Stimulated activated CD8-positive, alpha-beta memory T cell treated with anti-CD3 and anti-CD28 coated beads, Interleukin-2, amount 100 ng/mL, for 48 hours (primary cell): ENCODE measurements at places on chromosomes 1 and 21.

- DNase-seq = no peak
These were observed 219.4 kb downstream of the DUSP10 start for GRCh38 chr1:221522529-221522940.

- DNase-seq = peak; percentile 54
These were observed 511 bp downstream of the DNTTIP2 start for GRCh38 chr1:93878501-93878888.

GRCh38 chr1:226764533-226764932, 25.5 kb upstream of the ITPKB start:
- DNase-seq = no peak

DNA sequence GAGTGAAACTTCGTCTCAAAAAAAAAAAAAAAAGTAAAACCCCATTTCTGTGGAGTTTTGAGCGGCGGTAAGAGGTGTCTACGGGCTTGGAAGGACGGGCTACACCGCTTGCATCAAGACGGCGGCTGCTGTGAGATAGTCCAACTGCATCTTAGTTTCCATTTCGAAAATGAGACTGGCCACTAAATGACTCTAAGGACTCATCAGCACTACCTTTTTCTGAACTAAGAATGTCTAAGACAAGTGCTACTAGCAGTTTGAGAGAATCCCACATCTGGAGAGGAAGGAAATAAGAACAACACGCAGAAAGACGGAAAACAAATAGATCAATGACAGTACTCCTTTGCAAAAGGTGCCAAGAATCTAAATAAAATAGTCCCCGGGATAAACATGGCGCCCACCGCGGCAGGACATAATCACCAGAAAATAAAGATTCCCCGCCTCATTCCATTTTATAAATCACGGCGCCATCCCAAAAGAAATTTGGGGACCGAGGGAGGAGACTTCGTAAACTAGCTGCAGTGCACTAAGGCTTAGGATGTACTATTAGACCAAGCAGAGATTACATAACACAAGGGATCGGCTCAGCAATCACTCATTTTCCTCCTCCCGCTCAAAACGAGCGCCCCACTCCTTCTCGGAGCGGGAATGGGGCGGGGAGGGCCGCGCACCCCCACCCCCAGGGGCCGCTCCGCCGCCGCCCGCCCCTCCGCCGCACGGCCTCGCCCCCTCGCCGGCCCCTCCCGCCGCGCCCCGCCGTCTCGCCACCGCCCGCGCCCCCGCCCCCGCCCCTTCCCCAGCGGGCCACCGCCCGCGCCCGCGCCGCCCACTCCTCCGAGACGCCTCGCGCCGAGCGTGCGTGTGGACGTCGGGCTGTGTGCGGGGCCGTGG, 1.1 kb downstream of the POGZ start:
- DNase-seq = peak; percentile 42

- DNase-seq = no peak
These were observed 767 bp upstream of the EGLN1 start for GRCh38 chr1:231422798-231423309.

- DNase-seq = no peak
These were observed 170.6 kb downstream of the PIGK start for GRCh38 chr1:77048615-77049005.

- no peak for DNase-seq
These were observed 48.3 kb downstream of the SLC22A15 start for GRCh38 chr1:116024626-116025025.

GRCh38 chr1:8032366-8032910, 6.3 kb upstream of the ERRFI1 start:
- no peak for DNase-seq

DNA sequence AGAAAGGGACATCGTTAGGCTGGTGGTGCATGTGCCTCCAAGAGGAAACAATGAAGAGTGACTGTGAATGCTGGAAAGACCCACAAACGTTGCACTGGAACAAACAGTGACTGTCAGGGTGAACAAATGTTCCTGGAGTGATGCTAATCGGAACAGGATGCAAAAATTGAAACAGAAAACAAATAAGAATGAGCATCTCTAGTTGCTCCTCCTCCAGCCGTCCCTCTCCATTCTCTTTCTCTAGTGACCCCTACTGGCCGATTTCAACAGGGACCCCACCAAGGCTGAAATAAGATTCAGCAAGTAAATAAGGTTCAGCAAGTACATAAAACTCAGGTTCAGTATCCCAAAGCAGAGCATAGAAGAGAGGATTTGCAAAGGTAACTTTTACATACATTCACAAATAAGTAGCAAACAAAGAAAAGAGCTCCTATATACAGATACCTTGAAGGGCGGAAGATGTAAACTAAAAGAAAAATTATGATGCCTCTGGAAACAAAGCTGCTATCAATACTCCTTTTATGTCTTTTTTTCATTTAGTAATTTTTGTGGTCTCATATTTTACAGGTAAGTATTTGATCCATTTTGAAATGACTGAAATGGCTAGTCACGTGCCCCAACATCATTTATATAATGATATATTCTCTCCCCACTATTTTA, 836.1 kb upstream of the ADAMTS5 start:
- no peak for DNase-seq

DNA sequence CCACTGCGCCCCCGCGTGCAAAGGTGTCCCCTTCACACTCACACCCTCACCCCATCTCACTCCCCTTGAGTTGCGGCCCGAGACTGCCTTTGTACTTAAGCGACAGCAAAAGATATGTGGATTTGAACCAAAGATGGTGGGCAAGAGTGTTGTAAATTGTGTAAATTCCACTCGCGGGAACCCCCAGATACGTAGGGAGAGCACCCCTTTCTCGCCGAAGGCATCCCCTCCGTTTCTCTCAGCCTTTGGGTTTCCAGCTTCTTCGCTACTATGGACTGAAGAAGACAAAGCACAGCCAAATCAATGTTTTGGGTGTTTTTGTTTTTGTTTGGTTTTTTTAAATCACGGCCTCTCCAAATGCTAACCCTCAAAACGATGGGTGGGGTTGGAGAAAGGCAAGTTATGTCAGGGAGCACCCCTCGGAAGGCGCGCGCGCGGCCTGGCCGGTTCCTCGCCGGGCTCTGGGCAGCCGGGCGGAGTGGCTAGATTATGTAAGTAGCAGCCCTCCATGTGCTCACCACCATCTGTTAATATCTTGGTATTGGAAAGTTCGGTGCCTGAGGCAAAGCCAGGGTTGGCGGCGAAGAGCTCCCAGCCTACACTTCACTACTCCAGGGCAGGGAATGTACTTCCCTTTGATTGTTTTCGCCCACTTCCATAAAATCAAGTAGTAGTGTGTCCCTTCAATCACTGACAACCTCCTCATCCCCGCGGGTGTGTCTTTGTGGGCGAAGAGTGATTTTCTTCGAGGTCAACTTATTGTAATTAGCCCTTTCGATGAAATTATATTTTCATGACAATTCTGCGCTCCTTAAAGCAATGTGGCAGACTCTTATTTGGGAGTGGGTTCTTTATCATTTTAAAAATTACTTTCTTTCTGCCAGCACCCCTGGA, 4.0 kb upstream of the PROX1 start:
- DNase-seq = no peak

GRCh38 chr1:188888386-188888785, 1589.3 kb downstream of the BRINP3 start:
- no peak for DNase-seq

DNA sequence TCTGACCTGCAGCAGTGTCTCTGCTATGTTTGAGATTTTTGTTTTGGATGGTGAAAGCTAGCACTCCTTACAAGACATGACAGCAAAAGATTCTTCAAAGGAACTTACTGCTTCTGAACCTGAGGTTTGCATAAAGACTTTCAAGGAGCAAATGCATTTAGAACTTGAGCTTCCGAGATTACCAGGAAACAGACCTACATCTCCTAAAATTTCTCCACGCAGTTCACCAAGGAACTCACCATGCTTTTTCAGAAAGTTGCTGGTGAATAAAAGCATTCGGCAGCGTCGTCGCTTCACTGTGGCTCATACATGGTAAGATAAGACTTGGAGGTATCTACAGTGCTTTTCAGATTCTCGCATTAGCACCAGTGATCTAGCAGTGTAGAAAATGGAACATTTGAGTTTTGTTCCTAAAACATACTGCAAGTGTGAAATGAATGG, 200.2 kb downstream of the PDE4B start:
- DNase-seq = no peak

DNA sequence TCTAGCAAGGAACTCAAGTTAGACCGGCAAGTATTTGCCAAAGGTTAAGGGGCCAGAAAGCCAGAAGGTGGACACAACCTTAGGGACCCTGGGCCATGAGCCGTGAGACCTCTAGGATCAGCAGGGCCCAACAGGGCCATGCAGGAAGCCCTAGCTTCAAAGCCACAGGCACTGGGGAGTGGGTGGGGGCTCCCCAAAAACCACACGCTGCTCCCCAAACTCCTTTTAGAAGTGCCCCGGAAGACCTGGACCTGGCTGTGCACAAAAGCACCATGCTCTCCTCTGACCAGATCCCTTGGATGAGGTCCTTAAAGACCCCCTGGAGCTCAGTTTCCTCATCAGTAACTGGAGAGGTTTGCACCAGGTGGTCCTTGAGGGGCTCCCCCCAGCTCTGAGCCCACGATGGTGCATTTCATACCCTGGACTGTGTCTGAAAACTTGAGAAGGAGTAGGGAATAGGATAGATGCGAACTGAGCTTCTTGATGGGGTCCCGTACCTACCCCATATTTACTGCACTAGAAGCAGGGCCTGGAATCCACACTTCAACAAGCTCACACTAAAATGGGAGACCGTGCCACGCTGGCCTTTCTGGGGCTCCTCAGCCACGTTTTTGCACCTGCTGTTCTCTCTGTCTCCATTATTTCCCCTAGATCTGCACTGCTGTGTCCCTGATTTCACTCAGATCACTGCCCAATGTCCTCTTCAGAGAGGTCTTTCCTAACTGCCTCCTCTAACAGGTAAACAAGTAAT, 40.6 kb upstream of the LBR start:
- DNase-seq = no peak

DNA sequence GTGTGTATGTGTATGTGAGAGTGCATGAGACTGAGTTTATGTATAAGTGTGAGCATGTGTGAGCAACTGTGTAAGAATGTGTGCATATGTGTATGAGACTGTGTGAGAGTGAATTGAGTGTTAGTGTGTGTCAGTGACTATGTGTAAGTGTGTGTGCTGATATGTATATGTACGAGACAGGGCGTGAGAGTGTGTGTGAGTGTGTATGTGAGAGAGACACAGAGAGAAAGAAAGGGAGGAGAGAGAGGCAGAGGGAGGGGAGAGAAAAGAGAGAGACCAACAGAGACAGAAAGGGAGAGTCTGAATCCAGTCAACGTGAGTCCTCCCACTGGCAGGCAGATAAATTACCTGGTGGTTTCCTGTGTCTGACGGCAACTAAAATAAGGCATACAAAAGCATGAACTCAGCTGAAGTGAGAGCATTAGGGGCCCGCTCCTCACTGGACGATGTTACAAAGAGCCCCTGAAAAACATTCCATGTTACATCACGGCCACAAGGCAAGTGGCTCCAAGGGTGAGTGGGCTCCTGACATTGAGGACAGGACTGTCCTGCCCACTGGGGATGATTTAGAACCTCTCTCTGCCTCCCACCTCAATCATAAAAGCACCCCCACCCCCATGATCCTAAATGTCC, 66.6 kb upstream of the TIAM1 start:
- no peak for DNase-seq

GRCh38 chr1:236685917-236686814, at the start of gene ACTN2:
Gene ACTN2, plus strand, starts transcription at chr1:236686499. Its CDS starts 175 bp downstream, at chr1:236686674.
- peak; percentile 32 for DNase-seq

GRCh38 chr1:165444897-165445370, at the start of gene RXRG:
Gene RXRG, minus strand, starts transcription at chr1:165445126. Its CDS starts 233 bp downstream, at chr1:165444893.
- peak; percentile 7 for DNase-seq

DNA sequence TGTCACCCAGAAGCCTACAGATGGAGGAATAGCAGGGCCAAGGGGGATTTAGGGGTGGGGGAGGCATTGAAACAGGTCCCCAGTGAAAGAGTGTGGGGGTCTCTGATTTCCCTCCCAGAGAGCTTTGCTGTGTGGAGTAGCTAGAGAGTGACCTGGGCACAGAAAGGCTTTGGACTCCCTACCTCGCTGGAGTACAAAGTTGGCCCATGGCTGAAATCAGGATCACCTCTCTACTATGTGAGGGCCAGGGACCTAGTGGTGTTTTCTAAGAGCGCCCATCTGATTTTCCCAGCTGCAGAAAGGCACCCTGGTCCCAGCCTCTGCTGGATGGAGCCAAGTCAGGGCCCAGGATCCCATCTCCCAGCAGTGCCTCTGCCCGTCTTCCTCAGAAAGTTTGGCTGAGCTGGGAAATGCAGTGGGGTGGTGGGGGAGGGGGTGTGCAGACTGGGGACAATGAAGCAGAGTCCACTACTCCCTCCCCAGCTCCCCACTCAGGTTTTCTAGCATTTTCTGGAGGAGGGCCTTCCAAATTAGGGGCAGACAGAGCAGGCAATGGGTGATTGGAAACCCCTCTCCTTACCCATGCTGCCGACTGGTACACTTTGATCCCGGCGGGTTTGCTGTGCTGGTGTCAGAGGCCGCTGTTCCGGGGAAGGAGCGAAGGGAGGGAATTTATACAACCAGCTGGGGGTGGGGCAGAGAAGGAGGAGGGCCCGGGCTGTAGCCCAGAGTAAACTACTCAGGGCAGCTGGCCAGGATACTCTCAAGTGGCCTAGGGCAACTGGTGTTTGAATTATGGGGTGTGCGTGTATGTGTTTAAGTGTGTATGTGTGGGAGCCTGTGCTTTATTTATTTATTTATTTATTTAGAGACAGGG, at the start of gene SELENBP1:
Gene SELENBP1 (minus strand): TSS at position 648 of the 877 bp plus-strand sequence. CDS start 64 bp downstream, at position 584.
- no peak for DNase-seq

DNA sequence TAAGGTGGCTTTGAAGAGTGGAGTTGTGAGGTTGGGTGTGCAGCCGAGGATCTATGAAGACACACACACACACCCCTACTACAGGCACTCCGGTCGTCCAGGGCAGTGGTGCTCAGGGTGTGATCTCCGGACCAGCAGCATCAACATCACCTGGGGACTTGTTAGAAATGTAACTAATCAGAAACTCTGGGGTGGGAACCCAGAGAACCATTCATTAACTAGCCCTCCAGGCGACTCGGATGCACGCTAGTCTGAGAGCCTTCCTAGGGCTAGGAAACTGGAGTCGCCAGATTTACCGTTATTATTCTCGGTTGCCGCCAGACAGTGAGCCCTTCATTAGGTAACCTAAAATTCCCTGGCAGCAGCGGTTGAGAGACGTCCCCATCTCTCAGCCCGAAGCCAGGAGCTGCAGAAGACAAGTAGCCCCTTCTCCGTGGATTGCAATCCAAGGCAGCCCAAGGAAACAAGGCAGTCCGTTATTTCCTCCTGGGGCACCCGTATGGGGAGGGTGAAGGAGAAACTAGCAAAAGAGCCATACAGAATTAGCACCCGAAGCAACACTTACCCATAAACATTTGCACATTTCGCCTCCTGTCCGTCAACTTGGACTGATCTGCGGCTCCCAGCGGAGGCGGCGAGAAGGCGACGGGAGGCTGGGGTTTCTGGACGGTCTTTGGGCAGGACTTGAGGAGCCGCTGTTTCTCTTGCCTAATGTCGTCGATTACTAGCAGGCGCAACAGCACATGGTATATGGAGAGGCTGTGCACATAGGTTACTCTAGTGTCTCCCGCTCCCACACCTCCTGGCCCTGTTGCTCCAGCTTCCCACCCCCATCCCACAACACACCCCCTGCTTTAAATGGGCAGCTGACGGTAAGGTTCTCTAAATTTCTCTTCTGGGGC, 2.9 kb upstream of the CCN1 start:
- DNase-seq = no peak
